Heart right ventricle (tissue), 16 donors: ENCODE measurements at places on chromosomes 1 and 21. TPM values are rescaled to one million over a fixed set of nuclear protein-coding genes. Genes with fewer than 3 reads are reported as not detected.

Gene AGTRAP
- 12.9 TPM for total RNA-seq

Gene STUM
- total RNA-seq = 0.75 TPM

Gene C1QB
- 10.0 TPM for total RNA-seq

Gene BATF3
- total RNA-seq = 0.68 TPM

Gene LCE1C
- total RNA-seq = not detected

Gene ATAD3B
- 6.0 TPM for total RNA-seq

GRCh38 chr1:24481843-24482610, 20.6 kb upstream of the RCAN3 start:
- DNase-seq = no peak

DNA sequence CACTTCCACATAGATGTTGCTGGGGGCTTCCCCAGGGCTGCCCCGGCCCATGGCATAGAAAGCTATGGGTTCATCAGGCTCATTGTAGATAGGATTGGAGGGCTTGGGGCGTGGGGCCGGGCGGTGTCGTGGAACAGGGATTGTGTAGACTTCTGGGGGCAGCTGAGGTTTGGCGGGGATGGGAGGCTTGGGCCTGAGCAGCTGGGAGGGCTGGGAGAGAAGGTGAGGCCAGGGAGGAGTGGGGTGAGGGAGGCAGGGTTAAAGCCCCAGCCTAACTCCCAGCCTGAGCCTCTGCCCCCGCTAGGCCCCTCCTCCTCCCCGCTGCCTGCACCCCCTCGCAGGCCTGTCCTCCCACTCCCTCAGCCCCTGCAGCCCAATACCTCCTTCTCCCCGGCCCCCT, 7.4 kb downstream of the SH2D2A start:
- no peak for DNase-seq

DNA sequence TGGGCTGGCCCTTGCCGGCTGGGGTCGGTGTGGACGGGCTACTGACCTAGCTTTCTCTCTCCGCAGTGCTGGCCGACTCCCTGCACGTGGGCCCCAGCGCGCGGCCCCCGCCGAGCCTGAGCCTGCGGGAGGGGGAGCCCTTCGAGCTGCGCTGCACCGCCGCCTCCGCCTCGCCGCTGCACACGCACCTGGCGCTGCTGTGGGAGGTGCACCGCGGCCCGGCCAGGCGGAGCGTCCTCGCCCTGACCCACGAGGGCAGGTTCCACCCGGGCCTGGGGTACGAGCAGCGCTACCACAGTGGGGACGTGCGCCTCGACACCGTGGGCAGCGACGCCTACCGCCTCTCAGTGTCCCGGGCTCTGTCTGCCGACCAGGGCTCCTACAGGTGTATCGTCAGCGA, 34.9 kb downstream of the PTGFRN start:
- DNase-seq = no peak

DNA sequence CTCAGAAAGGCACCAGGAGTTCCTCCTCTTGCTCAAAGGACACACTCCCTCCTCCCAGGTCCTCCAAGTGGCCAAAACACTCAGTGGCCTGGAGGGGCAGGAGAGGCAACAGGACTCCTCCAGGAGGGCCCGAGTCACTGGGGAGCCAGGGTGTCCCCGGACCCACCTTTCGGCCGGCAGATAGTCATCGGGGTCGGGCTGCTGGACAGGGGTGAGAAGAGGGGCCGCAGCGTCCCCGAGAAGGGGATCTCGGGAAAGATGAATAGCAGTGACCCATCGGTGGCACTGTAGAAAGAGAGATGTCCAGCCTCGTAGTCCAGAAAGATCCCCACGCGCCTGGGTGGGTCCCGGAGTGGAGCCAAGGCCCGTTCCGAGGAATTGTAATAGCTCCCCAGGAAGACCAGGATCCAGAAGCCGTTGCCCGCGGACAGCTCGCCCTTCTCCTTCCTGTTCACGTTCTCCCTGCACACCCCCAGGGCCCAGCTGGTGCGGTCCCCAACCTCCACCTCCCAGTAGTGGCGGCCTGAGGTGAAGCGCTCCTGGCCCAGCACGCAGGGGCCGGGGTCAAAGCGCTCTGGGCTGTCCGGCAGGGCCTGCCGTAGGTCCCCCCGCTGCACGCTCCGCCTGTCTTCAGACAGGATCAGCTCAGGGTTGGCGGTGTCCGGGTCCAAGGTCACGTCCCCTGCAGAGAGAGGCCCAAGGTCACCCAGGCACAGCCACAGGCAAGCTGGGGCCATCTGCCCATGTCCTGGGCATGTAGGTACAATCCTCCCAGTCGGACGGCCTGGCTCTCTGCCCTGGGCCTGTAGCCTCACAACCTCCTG, 11.9 kb downstream of the TRIM11 start:
- no peak for DNase-seq

- no peak for DNase-seq
These were observed 57.0 kb downstream of the YARS1 start for GRCh38 chr1:32759997-32760623.
